Uterus (tissue), 4 donors: ENCODE measurements at places on chromosomes 4 and X. TPM values are rescaled to one million over a fixed set of nuclear protein-coding genes. Genes with fewer than 3 reads are reported as not detected.

The FGF13 gene
- total RNA-seq, result 22.1 TPM

The SYTL5 gene
- 3.0 TPM for total RNA-seq

- H3K27me3 ChIP-seq, result no peaks in the 10 kb centered on the region
- no peak overlapping the region for H3K4me3 ChIP-seq
- H3K27ac ChIP-seq, result no peak overlapping the region
Observed at GRCh38 chr4:175656649-175657048, 155.4 kb downstream of the GPM6A start.

The LEF1 gene
- total RNA-seq, result 42.6 TPM

GRCh38 chrX:23901060-23901459 is 6.7 kb downstream of the APOO start:
- no peaks in the 10 kb centered on the region for H3K4me1 ChIP-seq
- H3K36me3 ChIP-seq, result no peaks in the 10 kb centered on the region
- H3K27me3 ChIP-seq, result no peaks in the 10 kb centered on the region
- H3K27ac ChIP-seq, result peak overlapping the region; percentile 54
- no peak overlapping the region for H3K4me3 ChIP-seq
- no peak for DNase-seq

DNA sequence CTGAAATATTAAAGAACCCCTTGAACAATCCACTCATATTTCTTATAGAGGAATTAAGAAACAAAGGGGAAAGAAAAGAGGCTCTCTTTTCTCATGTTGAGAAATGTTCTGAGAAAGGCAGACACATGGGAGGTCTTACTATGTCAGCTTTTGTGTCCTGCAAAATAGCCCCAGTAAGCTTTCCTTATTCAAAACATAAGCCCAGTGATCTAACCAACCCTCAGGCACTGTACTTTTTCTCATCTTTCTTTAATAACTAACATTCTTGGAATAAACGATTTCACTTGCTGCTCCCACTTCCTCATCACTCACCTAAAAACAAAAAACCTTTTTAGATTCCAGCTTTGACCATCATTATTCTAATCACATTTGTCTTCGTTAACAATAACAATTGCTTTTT is 115.9 kb downstream of the GLRA3 start:
- no peak overlapping the region for H3K27ac ChIP-seq
- no peaks in the 10 kb centered on the region for H3K36me3 ChIP-seq
- H3K4me1 ChIP-seq, result no peaks in the 10 kb centered on the region
- no peak for DNase-seq

The FRG2 gene
- not detected for total RNA-seq

- no peaks in the 10 kb centered on the region for H3K36me3 ChIP-seq
- H3K4me1 ChIP-seq, result no peaks in the 10 kb centered on the region
- H3K4me3 ChIP-seq, result peak overlapping the region; percentile 60
- H3K27me3 ChIP-seq, result no peaks in the 10 kb centered on the region
- H3K27ac ChIP-seq, result peak overlapping the region; percentile 95
Observed at GRCh38 chr4:137531168-137531985, 917 bp downstream of the PCDH18 start.

The PAGE5 gene
- total RNA-seq, result 1.2 TPM
